ENCODE measurements at places on chromosomes 5 and 9.

DNA sequence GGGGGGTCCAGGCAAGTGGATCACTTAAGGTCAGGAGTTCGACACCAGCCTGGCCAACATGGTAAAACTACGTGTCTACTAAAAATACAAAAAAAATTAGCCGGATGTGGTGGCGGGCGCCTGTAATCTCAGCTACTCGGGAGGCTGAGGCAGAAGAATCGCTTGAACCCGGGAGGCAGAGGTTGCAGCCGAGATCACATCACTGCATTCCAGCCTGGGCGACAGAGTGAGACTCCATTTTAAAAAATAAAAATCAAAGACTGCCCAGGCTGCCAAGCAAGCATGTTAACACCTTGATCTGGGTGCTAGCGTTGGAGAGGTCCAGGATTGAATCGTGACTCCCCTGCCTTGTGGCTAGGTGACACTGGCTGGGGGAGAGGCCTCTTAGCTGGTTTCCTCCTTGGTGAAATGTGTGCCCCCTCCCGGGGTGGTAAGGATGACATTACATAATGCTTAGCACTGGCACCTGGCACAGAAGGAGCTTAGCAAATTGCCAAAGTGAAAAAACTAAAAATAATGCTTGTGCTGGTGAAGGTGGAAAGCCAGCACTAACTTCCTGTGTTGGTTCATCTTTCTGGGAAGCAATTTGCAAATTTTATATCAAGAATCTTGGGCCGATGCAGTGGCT is 2.2 kb upstream of the CIZ1 start:
- DNase-seq = no peak

DNA sequence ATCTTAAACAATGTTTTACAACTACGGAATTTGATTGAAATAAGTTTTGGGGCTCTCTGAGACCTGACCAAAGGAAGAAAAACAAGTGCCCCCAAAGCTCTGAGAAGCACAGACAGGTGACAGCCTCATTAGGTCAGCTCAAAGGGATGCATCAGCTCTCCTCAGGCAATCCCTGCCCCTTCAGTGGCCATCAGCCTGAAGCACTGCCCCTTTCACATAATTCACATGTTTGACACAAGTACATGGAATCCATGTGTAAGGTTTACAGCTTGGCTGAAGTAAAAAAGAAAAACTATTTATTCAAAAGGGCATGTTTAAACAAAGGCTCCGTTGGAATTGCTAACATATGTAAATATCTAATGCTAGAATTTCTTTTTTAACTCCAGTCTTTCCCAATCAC is 56.3 kb downstream of the TSSK1B start:
- no peak for DNase-seq

DNA sequence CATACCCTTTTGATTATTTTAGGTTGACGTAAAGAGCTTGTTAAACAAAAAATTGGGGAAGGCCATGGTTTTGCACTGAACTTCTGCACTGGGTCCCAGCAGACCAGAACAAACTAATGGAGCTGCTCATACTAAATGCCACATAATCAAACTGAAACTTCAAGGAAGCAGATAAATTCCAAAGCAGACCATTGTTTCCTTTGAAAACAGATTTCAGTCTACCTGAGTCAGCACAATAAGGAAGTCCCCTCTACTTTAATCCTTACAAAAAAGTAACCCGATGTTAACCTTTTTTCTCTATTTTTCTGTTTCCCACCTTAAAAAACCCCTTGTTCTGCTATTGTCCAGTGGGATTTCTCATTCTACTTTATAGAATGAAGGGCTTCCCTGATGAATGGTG is 39.2 kb downstream of the WDR36 start:
- DNase-seq = no peak

- DNase-seq = no peak
These were observed 47.7 kb upstream of the STK32A start for GRCh38 chr5:147187099-147187540.

DNA sequence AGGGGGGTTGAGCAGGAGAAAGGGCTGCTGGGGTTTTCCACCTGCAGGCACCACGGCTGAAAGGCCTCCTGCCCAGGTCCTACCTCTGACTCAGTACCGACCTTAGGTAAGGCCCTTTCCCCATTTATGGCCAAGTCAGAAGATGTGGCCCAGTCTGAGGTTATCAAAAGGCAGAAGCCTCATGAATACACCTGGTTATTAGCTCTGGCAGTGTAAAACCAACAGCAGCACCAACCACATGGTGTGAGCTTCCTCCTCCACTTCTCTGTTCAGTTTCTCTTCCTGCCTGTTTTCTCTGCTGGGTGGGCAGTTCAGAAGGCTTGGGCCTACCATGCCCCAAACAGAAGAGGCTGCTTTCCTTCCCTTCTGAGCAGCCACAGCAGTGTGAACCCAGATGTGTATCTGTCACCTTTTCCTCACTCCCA is 86.9 kb downstream of the UGCG start:
- no peak for DNase-seq

DNA sequence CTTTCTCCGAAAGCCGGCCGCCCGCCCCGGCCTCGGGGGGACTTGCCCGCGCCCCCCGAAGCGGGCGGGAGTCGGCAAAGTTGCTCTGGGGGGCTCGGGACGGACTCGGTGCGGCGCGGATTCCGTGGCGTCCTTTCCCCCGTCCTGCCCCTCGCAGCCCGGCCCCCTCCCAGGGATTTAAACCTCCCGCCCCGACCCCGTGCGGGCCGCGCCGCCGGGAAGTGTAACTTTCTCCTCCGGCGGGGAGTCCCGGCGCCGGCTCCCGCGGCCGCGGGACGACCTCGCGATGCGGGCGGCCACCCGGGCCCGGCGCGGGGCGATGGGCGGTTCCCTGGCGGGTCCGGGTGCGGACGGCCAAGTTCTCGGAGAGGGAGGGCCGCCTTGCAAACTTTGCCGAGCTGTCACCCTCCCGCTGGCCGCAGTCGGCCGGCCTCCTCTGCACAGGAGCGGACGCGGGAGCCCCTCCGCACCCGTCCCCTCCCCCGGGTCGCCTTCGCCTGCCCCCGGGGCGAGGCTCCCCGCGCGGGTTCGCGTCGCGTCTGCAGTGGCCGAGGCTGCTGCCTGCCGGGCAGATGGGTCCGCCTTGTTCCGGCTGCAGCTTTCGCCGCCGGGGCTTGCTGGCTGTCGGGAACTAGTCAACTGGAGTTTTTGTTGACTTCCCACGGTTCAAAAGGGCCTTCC is 732 bp downstream of the PBX3 start:
- DNase-seq = peak; percentile 13

- no peak for DNase-seq
These were observed 125.9 kb downstream of the GADD45G start for GRCh38 chr9:89730715-89731114.

DNA sequence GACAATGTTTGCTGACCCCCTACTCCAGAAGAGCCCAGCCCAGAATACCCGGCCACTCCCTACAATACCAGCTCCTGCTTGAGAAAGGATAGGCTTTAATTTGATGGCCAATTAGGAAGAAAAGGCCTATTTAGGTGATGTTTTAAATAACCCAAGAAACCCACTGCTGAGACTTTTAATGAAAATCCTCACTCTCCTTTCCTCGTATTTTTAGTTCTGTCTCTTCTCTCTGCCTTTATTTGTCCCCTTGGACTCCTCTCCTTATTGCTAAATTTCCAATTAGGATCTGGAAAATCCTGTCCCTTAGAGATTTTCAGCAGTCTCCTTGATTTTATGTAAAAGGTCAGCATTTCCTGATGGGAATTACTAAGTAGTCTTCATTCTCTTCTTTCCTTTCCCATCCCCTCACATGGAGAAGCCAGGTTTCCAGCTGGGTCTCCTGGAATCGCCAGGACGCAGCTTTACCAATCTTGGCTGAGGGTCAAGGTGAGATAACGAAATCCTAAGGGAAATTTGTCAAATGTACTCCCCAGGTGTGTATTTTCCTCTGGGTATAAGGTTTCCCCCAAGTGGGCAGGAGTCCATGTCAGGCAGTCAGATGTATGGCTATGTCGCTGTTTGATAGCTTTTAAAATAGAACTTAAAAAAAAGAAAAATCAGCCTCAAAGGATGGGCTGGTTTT is 11.7 kb downstream of the STC2 start:
- DNase-seq = no peak

DNA sequence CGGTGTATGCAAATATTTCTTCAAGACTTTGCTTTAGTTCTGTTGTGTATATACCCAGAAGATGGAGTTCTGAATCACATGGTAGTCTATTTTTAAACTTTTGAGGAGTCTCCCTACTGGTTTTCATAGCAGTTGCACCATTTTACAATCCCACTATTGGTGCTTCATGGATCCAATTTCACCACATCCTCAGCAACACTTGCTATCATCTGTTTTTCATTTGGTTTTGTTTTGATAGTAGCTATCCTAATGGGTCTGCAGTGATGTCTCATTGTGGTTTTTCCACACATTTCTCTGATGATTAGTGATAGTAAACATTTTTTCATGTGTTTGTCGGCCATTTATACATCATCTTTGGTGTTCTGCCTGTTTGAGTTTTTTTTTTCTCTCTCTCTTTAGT is 1339.3 kb downstream of the EFNA5 start:
- no peak for DNase-seq

DNA sequence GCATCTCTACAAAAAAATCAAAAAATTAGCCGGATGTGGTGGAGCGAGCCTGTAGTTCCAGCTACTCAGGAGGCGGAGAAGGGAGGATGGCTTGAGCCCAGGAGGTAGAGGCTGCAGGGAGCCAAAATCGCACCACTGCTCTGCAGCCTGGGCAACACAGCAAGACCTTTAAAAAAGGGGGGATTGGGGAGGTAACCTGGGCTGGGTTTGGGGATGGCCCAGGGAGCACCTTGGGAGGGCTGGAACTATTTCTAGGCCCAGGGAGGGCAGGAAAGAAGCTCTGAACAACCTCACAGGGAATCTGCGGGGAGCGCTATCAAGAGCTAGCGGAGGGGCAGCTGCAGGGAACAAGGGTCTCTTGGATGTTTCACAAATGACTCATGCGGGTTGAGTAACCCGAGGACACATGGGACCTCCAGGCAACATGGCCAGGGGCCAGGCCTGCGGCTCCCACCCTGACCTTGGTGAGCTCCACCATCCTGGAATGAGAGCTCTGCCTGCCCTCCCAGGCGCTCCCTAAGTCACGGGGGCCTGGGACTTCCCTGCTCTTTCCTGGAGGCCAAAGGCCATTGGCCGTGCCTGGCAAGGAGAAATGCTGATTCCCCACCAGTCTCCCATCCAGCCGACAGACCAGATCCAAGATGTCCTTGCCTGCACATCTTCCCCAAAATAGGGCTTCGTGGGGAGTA is 23.4 kb downstream of the SARDH start:
- no peak for DNase-seq

DNA sequence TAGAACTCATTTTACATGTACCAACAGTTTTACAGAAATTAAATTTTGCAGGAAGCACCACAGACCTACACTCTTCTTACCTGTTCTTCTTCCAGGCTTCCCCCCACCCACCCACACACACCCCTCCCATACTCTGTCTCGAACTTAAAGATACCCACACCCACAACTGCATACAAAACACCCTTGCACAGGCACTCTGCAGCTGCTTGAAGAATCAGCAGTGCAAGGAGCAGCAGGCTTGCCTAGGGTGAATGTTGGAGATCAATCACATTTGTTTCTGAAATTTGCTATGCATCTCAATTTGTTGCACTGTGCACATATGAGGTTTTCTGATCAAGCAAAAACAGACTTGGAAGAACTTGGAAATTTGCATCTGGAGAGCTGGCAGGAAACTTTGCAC is 77.5 kb upstream of the TGFBR1 start:
- no peak for DNase-seq

DNA sequence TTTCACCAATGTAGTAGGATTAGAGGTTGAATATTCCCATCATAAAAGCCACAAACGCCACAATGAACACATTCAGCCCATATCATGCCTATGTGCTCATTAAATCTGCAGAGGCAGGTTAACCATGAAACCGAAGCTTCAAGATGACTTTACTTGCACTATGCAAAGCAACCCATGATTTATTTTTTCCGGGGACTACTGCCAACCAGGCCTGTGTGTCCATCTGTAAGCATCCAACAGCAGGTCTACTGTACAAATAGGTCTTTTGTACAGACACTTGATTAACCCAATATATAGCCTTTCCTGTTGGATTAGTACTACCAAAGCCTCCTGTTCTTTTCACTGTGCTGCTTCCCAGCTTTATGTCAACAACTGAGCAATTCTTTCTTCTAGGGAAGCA is 104.9 kb upstream of the CDH10 start:
- DNase-seq = no peak

- no peak for DNase-seq
These were observed 58.6 kb downstream of the STARD4 start for GRCh38 chr5:111453747-111454146.

GRCh38 chr5:68396722-68397121 is 181.2 kb downstream of the PIK3R1 start:
- no peak for DNase-seq

DNA sequence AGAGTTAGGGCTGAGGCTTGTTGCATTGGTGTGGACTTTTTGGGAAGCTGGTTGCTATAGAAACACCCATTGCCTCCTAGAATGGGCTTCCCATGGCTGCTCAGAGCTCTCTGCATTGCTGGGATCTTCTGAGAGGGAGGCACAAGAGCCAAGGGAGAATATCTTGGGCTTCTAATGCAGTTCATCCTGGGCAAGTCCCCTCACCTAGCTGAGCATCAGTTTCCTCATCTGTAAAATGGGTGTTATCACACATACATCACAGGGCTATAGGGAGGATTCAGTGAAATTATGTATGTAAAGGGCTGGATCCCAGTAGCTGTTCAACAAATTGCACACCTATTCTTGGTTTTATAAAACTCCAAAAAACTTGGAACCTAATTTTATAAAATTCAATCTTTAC is 106.1 kb upstream of the ALDH1B1 start:
- no peak for DNase-seq

DNA sequence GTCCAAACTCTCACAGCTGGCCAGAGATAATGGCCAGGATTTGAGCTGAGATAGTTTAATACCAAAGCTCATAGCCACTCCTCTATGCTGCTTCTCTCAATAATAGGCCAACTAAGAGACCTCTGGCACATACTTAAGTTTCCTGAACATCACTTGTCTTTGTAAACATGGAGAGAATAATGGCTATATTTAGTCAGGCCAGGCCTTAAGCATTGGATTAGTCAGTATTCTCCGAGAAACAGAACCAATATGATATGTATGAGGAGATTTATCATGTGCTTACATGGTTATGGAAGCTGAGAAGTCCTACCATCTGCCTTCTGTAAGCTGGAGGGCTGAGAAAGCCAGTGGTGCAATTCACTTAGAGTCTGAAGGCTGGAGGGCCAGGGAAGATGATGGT is 45.4 kb downstream of the CFAP95 start:
- DNase-seq = no peak

DNA sequence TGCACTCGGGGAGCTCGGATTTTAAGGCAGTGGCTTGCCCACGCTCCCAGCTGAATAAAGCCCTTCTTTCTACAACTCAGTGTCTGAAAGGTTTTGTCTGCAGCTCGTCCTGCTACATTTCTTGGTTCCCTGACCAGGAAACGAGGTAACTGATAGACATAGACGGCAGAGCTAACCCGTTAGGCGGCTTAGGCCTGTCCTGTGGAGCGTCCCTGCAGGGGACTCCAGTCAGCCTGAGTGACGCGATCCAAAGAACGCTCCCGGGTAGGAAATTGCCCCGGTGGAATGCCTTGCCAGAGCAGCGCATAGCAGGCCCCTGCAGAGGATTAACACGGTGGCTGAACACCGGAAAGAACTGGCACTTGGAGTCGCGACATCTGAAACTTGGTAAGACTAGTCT is 1.8 kb upstream of the SELENOP start:
- DNase-seq = no peak

GRCh38 chr5:68012429-68012828 is 203.1 kb upstream of the PIK3R1 start:
- no peak for DNase-seq

Measured in activated CD4-positive, alpha-beta T cell treated with anti-CD3 and anti-CD28 coated beads for 4 hours (primary cell).